NCI-H1436 (cell line): ENCODE measurements at places on chromosomes 3 and 15.
A peak's percentile ranks its signal among the peaks of the same experiment; 100 is the strongest.

GRCh38 chr3:105368566-105369499 is 2.1 kb downstream of the ALCAM start:
- DNase-seq: peak; percentile 59

DNA sequence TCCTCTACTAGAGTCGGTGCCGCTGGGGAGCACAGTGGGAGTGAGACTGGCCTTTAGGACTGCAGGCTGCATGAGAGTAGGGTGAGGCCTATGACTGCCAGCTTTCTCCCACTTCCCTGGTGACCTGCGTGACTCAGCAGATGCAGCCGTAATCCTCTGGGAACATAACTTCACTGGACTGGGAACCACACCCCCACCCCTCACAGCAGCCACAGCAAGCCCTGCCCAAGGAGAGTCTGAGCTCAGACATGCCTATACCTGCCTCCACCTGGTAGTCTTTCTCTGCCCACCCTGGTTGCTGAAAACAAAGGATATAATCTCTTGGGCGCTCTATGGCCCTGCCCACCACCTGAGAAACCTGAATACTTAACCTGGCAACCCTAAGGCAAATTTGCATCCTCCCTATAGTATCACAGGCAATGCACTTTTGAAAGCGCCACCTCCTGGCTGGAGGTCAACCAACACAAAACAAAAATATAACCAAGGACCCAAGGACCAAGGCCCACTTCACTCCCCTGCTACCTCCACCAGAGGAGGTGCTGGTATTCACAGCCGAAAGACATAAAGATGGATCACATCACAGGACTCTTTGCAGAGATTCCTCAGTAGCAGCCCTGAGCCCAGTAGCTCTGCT is 308.9 kb downstream of the CTNNB1 start:
- no peak for DNase-seq

- no peak for DNase-seq
Observed at GRCh38 chr3:63095-63765, 133.3 kb upstream of the CHL1 start.

GRCh38 chr3:191401775-191402357 is 59.1 kb upstream of the PYDC2 start:
- no peak for DNase-seq

- no peak for DNase-seq
Observed at GRCh38 chr3:170307671-170308405, 49.7 kb upstream of the SKIL start.

DNA sequence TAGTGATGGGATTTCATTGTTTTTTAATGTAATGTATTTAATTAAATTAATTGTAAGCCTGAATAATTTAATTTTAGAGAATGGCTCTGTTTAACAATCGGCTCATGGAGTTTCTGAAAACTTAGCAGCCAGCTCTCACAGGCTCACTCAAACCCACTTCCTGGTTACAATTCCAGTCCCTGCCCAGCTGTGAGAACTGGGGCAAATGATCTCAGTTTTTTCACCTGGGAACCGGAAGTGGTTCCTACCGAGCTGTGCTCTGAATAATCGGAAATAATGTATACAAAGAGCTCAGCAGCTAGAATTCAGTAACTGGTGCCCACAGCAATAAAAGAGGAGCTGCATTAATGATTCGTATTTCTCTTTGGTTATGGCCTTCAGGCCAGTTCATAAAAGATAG is 244.3 kb upstream of the MCTP2 start:
- DNase-seq: no peak

GRCh38 chr3:182482705-182483104 is 310.6 kb upstream of the ATP11B start:
- DNase-seq: no peak

- DNase-seq: no peak
Observed at GRCh38 chr3:128503164-128503651, 10.2 kb upstream of the GATA2 start.

DNA sequence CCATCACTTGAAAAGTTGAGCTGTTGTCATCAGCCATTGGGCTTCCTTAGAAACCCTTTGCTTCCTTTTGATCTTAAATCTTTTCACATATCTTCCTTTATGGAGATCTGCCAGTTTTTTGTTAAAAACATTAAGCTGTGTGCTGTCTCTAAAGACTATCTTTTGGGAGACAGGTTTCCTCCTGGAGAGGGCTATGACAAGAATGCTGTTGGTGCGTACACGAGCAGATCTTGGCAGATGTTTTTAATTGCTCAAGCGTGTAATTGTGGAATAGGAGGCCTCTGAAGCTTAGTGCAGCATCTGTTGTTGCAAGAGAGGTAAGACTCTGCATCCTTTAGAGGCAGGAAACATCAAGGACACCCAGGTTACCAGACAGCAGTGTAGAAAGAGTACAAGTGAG is 56.8 kb downstream of the PHLDB2 start:
- DNase-seq: no peak

GRCh38 chr15:42010434-42010833 is 10.4 kb downstream of the PLA2G4E start:
- DNase-seq: no peak

GRCh38 chr3:61192222-61192621 is 59.0 kb downstream of the FHIT start:
- no peak for DNase-seq
